ENCODE measurements at places on chromosomes 2 and 18.

DNA sequence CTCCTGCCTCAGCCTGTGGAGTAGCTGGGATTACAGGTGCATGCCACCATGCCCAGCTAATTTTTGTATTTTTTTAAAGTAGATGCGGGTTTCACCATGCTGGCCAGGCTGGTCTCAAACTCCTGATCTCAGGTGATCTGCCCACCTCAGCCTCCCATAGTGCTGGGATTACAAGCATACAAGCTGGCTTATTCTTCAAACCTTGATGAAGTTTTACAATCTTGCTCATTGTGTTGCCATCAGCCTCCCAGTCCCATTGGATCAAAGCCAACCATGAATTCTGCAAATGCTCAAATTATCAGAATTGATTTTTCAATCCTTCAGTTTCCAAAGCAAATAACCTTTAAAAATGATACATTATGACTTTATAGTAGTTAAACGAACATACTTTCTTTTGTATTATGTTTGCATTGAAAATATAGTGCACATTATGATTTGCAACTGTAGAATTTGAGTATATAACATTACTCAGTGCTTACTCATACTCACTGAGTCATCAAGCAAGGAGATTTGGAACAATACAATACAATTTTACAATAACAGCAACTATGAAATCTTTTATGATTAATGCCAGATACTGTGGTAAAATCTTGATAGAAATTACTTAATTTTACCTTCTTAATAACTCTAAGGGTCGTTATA lies 1491.9 kb upstream of the CELF4 start:
- DNase-seq: no peak

DNA sequence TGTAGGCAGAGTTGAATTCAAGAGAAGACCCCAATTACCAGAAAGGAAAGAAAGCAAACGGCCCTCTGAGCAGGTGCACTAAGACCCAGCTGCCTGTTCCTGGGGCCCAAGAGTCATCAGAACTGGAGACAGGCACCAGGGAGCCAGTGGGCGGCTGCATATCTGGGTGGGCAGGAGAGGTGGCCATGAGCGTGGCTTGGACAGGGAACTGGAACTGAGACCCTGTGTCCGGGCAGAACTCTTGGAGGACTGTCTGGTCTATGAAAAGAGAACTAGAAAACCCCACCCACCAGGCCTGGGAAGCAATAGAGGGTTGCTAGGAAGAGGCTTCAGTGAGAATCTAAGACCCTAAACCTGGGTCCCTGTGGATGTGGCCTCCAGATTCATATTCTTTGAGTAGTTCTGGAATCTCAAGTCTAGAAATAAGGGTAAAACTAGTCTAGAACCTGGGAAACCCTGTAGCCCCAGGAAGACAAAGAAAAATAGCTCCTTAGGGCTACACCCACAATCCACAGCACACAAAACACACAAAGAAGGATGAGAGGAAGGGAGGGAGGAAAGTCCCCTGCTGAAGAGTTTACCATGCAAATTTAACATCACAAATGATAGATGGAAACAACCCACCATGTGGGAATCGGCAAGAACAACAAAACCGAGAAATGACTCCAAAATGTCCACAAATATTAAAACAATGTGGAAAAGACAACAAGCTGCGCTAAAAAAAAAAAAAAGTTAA lies 147.0 kb downstream of the HDAC4 start:
- DNase-seq: no peak

DNA sequence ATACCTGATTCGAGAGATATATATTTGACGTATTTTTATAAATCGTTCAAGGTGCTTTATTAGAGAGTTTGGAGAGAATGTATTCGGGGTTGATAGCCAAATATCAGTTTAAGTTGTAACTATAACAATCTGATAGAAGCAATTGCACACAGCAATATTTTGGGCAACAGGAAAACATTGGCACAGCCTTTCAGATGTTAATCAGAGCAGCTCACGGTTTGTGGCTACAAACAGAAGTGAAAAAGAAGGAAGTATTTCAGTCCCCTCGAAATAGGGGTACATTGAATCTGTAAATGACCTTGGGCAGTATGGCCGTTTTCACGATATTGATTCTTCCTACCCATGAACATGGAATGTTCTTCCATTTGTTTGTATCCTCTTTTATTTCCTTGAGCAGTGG lies 20.6 kb downstream of the SERPINB10 start:
- DNase-seq: no peak

GRCh38 chr2:120871881-120872620 lies 136.4 kb downstream of the GLI2 start:
- no peak for DNase-seq

- no peak for DNase-seq
These were observed 39.2 kb upstream of the ACTR3 start for GRCh38 chr2:113850687-113851086.

GRCh38 chr2:31415421-31415820 lies 879 bp upstream of the XDH start:
- no peak for DNase-seq

GRCh38 chr2:122652670-122653069 lies 897.2 kb downstream of the TSN start:
- no peak for DNase-seq

GRCh38 chr18:9824952-9825371 lies 60.8 kb upstream of the TXNDC2 start:
- no peak for DNase-seq

DNA sequence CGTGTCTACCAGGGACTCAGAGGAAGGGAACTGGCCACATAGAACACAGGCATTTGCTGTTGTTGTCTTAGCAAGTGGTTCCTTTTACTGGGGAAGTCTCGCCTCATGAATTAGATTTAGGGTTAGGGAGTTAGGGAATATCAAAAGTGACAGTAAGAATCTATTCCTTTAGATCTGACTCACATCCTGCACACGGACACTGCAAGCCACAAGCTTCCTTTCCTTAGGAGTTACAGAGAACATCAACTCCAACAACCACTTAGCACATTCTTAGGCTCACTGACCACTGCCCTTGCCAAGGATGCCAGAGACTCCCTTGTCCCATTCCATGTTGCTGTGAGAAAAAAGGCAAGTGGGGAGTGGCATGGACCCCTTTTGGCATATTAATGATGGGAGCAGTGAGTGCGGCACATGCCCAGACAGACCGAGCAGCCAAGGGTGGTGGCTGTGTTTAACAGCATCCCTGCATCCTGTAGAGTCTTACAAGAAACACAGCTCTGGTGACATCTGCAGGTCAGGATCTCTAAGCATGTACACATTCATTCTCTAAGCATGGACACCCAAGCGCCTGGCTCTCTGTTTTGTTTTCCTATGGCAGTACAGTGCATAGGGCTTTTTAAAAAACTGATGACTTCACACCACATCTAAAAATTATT lies 745.6 kb upstream of the RAB6C start:
- no peak for DNase-seq

DNA sequence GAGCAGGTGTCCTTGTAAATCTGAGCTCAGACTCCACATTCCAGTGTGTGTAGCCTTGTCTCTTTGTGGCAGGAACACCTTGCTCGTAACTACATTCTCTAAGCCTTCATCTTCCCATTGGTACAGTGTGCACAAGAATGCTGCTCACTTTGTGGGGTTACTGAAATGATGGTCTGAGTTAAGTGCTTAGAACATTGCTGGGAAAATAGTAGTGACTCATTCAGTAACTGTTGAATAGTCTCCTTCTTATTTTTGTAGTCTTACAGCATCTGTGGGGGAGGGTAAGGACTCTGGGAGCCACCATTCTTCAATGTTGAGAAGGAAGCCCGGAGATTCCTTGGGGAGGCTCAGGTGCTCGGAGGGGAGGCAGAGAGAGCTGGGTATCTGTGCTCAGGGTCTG lies 236.0 kb upstream of the HDAC4 start:
- DNase-seq: no peak

DNA sequence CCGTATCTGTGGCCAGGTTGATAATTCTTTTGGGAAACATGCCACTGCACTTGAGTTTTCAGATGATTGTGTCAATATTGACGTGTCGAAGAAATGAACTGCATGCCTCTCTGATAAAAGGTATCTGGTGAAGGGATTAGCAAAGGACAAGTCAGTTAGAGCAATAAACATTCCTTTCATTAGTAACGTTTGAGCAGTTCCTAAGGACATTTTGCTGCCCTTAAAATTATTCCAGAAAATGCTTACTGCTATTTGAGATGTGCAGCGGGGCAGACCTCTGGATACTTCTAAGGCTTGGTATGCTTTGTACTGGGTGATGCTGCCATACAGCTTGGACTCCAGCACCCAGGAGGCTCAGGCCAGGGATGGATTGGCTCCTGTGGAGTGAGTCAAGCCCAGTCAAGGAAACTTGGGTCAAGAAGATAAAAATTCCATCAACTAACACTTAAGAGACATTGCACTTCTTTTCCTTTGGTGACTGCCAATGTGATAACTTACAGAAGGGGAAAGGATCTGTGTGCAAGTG lies 166.7 kb downstream of the FHOD3 start:
- DNase-seq: no peak

GRCh38 chr2:157355618-157356017 lies 30.0 kb upstream of the ERMN start:
- no peak for DNase-seq

DNA sequence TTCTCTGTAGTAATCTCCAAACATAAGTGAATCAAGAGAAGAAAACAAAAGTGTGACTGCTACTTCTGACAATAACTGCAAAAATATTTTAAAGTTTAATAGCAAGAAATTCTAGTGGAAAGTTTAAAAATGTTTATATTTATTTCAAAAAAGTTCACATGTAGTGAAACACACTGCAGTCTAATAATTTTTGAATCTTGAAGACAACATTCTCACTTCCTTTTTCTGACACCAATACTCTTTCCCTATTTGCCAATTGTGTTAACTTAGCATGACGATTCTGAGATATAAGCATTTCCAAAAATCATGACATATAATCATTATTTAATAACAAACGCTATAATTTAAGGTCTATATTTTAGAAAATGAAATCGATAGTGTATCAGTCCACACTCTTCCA lies 429.1 kb upstream of the PKDCC start:
- no peak for DNase-seq

DNA sequence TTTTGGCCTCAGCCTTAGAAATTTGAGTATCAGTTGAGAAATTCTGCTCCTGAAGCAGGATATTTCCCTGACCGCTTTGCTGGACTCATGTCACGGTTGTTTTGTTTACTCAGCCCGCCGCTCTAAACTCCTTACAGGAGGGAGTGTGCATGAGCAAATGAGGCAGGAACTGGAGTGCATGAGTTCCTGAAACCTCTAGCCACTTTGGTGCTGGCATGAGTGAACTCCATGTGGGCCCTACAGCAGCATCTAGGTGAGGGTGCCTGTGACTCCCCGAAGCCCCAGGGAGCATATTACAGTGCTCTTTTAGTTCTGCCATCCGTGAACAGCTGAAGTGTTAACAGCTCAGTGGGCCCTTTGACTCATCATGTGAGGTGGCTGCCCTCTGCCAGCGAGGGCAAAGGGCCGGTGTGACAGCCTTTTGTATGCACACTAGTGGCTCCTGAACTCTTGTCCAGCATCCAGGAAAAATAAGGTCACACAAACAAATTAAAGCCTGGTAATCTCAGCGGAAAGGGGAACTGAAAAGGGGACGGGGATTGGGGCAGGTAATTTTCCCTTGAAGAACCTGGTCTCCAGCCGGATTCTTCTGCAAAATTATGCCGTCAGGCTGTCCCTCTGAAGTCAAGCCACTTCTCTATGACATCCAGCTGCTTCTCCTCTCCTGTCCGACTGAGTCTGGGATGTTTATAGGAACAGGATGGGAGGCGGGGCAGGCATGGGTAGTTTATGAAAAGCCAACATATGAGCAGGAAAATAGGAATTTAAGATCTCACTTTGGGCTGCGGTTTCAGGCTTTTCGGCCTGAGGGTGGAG lies 1668.7 kb downstream of the SUCLG1 start:
- DNase-seq: no peak

GRCh38 chr18:27094621-27095020 lies 90.5 kb downstream of the CHST9 start:
- DNase-seq: no peak

- DNase-seq: no peak
These were observed 48.0 kb downstream of the TRABD2A start for GRCh38 chr2:84832772-84833461.

DNA sequence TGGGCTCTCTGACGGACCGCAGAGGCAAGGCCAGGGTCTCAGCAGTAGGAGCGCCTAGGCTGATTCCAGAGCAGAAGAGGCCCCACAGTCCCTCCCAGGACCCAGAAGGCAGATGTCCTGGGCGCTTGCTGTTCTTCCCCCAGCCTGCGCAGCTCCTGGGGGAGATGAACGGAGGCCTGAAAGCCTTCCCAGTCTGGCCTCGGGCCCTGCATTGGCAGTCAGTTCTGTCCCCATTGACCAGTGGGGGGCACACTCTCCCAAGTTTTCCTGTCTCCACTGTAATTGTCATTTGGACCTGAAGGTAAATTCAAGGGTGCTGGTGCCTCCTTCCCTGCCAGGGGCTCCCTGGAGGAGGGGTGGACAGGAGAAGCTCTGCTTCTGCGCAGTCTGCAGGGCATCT lies 345.7 kb downstream of the CYP26B1 start:
- DNase-seq: no peak

Measured in activated CD8-positive, alpha-beta memory T cell treated with anti-CD3 and anti-CD28 coated beads for 4 hours (primary cell).